ENCODE measurements at places on chromosomes 2 and 18.

DNA sequence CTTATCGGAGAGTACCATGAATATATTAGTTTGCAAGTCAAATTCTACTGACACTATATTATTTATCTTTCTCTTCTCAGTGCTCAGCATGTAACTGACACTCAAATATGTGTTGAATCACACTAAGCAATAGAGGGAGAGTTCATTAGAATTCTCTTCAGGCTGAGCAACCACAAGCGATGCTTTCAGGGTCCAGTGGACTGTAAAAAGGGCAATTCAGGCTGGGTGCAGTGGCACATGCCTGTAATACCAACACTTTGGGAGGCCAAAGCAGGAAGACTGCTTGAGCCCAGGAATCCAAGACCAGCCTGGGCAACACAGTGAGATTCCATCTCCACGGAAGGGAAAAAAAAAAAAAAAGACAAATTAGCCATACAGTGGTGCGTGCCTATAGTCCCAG, 16.3 kb downstream of the PDE6D start:
- DNase-seq: no peak

DNA sequence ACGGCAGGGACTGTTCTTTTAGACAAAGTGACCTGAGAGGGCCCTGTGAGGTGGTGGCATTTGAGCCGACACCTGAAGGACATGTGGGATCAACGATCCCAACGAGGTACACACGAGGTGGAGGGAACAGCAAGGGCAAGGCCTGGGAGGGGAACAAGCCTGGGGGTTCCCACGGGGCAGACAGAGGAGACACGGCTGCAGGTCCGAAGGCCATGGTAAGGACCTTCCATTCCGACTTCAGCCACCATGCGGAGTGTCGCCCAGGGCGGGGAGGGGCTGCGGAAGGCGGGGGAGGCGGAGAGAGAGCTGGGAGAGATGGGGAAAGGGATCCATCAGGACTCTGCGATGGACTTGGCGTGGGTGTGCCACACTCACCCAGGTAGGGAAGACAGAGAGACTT, 151.8 kb downstream of the HDAC4 start:
- no peak for DNase-seq

- DNase-seq: no peak
These were observed 52.6 kb downstream of the NCK2 start for GRCh38 chr2:105797298-105797819.

DNA sequence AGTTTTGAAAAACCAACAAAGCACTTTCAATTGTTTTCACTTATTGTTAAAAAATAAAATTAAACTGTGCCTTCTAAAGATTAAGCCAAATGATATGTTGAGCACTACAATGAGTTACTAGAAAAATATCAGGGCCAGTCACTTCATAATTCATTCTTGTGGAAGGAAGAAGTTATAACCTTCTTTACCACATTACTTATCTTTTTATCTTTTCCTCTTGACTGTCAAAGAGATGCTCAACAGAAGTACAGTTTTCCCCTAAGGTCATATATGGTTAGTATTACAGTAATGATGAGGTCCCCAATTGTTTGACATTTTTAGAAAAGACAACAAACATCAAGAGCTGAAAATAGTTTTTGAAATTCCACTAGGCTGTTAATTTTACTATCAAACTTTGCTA, 9.4 kb downstream of the PELI1 start:
- DNase-seq: no peak

DNA sequence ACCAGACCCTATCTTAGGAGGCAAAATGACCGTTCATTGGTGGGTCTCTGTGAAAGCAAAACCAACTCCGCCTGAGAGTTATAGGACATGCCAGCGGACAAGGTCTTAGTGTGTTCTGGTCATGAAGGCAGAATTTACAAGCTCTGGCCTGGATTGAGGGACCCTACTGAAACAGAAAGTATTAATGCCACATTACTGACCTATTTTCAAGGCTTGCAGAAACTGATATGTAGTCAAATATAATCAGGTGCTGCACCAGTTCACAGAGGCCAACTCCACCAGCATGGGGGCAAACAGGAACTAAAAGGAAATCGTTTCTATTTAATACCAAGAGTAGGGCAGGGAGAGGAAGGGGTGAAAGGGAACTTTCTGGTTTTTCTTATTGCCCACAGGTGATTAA, 19.7 kb downstream of the TYMS start:
- no peak for DNase-seq

DNA sequence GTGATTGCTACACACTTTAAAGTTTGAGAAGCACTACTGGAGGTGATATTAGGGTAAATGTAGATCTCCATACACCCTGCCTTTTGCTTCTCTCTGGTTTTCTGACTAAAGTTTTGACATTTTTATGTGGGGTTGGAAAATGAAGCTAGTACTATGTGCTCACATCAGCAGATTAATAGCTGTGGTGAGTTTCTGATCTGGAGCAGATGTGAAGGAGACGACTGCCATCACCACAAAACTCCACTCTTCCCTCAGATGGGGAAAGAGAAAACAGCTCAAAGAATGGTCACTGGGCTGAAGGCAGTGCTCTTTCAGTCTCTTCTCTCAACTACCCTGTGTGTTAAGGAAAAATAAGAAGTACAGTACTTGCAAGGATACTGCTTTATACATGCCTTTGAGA, 37.2 kb downstream of the PLEKHA3 start:
- no peak for DNase-seq

DNA sequence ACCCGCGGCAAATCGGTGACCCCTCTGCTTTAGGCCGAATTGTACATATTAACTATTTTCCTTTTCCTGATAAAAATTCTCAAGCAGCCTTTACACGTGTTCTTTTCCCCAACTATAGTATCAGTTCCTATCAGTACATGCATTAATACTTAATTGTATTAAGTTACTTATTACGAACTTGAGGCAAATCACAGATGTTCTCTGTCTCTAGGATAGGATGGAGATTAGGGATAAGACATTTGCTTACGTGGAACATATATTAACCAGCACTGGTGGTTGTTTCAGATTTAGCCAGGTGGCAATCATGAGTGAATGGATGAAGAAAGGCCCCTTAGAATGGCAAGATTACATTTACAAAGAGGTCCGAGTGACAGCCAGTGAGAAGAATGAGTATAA, 675 bp downstream of the GEMIN6 start:
- no peak for DNase-seq

GRCh38 chr18:61216051-61216450, 117.2 kb upstream of the CDH20 start:
- DNase-seq: no peak

GRCh38 chr2:66508484-66509071, 73.7 kb downstream of the MEIS1 start:
- DNase-seq: no peak

DNA sequence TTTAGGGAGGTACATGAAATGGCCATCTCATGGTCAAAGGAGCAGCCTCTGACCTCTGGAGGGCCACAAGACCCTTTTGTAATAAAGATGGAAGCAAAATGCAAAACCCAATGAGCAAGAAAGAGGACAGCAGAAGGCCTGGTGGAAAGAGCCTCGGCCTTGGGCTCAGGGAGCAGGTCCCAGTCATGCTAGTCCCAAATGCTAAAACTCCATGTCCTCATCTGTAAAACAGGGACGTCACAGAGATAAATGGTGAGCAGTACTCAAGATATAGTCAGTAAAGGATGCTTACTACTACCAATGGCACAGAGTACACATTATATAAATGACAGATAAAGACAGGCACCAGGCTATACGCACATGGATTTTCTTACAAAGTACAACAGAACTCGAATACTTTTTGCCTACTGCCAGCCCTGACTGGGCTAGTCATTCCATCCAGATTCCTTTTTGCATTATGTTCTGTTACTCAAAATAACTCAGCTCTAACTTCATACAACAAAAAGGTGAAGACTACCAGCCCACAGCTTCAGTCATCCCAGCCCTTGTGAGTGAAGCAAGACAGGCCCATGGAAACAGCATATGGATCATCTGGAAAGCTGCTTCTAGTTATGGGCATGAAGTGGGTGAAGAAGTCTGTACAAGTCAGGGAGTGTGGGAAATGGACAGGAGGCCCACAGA, 64.9 kb upstream of the TFCP2L1 start:
- no peak for DNase-seq

GRCh38 chr2:96798733-96799622, 17.1 kb upstream of the CNNM3 start:
- DNase-seq: no peak

- DNase-seq: peak; percentile 33
These were observed 624 bp downstream of the METTL8 start for GRCh38 chr2:171432969-171433762.

DNA sequence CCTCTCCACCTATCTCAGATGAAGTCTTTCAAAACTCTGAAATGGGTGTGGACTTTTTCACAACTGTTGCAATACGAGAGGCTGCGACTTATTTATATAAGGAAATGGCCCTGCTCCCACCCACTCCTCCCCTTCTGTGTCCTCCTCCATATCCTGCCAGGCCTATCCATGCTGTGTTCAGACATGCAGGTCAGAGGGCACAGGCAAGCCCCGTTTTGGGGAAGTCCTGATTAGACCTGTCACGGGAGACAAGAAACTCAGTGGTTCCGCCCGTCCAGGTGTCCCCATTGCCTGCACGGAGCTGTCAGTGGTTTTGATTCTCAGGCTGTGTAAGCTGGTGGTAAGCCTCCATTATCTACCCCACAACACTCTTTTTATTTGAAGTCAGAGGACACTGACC, 99.6 kb upstream of the MGAT5 start:
- DNase-seq: no peak

Data from activated CD4-positive, alpha-beta T cell treated with anti-CD3 and anti-CD28 coated beads for 24 hours (primary cell).